Amniotic stem cell (primary cell): ENCODE measurements at places on chromosomes 3 and 15.

GRCh38 chr3:12388185-12388584, 96.1 kb upstream of the TSEN2 start:
- no peak for DNase-seq

- DNase-seq, result no peak
These were observed 1.5 kb downstream of the SOX2 start for GRCh38 chr3:181713280-181713647.

DNA sequence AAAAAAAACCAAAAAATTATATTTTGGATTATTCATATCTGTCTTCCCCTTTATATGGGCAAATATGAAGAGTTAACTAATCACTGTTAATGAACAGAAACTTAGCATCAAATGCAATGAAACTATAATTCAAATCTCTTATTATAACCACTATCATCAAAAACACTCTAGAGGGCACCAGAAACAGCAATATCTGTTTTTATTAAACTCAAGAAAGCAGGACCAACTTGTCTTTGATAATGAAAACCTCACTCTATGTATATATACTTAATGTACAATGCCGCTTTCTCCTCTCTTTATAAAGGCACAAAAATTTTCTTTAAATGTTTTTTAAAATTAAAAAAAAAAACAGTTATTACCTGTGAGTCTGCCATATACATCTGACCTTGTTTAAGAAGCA, 92.7 kb downstream of the UACA start:
- DNase-seq, result no peak

GRCh38 chr15:27427276-27427675, 456.3 kb downstream of the GABRG3 start:
- no peak for DNase-seq

DNA sequence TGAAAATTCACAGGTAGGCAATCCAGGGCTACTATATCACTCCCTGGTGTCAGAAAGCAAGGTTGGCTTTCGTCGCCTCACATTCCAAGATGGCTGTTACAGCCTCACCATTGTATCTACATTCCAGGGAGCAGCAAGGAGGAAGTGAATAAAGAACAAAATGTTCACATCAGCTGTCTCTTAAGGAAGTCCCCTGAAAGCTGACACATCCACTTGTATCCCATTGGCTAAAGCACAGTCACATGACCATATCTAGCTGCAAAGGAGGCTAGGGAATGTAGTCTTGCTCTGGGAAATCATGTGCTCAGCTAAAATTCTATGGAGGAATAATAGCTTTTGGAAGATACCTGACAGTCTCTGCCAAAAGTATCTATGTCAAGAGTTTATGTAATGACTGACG, 12.8 kb upstream of the GATA2 start:
- DNase-seq, result no peak

DNA sequence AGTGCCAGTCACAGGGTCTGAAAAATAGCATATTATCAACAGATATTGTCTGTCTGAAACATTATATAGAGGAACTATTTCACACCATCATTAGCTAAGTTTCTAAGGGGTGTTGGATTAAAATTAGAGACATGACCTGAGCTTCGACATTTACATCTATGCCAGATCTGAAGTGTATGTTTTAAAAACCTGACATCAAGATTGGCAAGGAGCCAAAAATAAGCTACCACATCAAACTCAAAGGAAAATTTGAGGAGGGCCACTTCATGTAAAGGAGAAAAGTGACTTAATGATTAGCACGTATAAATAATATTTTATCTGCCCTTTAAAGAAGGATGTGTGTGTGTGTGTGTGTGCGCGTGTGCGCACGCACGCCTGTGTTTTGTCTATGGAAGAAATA, 752.0 kb upstream of the GRM7 start:
- DNase-seq, result no peak

GRCh38 chr15:79206940-79207339, 75.6 kb upstream of the ANKRD34C start:
- no peak for DNase-seq

GRCh38 chr3:77449459-77450350, 409.8 kb downstream of the ROBO2 start:
- no peak for DNase-seq

DNA sequence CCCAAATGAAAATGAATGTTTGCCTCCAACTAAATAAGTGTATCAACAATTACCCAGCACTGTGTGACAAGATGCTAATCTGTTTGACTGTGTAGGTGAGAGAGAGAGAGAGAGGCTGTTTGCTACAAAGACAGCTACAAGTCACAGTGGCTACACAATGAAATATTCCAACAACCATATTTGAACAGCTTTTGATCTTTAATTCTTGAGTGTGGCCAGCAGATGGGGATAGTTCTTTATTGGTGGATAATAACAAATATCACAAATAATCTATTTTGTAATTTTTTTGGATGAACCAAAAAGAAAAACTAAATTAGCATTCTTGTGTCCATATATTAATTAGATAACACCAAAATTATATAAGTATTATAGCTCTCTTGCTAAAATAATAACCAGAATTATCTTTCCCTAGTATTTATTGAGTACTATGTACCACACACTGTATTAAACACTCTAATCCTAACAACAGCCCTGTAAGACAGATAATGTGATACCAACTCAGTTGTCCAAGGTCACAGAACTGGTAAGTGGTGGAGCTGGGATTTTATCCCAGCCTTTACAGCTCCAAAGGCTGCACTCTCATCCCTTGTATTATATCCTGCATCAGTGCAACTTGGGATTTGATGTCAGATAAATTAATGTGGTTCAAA, 61.9 kb upstream of the C3orf80 start:
- no peak for DNase-seq

- no peak for DNase-seq
These were observed 9.5 kb downstream of the RUVBL1 start for GRCh38 chr3:128113817-128114794.

- no peak for DNase-seq
These were observed 91.0 kb upstream of the RPL32 start for GRCh38 chr3:12932347-12932746.

DNA sequence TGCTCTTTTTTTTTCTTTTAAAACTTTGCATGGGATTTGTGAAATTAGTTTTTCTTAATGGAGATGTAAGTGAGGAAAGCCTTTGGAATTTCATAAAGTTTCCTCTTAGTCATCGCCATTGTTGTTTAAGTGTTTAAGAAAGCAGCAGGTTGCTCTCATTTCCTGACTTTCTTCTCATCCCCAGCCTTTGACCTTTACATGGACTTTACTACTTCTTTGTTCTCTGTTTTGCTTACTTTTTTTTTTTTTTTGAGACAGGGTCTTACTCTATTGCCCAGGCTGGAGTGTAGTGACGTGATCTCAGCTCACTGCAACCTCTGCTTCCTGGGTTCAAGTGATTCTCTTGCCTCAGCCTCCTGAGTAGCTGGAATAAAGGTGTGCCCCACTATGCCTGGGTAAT, 38.6 kb downstream of the FBXL2 start:
- DNase-seq, result no peak

- no peak for DNase-seq
These were observed 9.0 kb downstream of the SPATA12 start for GRCh38 chr3:57069503-57069902.

DNA sequence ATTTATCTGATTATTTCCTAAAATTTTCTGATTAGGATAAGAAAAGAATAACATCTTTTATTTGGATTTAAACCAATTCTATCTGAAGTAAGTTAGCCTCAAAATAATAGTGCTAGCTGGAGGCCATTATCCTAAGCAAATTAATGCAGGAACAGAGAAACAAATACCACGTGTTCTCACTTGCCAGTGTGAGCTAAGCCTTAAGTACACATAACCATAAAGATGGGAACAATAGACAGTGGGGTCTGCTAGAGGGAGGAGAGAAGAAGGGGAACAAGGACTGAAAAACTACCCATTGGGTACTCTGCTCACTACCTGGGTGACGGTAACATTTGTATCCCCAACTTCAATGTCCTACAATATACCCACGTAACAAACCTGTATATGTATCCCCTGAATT, 31.3 kb upstream of the LYSMD4 start:
- DNase-seq, result no peak

DNA sequence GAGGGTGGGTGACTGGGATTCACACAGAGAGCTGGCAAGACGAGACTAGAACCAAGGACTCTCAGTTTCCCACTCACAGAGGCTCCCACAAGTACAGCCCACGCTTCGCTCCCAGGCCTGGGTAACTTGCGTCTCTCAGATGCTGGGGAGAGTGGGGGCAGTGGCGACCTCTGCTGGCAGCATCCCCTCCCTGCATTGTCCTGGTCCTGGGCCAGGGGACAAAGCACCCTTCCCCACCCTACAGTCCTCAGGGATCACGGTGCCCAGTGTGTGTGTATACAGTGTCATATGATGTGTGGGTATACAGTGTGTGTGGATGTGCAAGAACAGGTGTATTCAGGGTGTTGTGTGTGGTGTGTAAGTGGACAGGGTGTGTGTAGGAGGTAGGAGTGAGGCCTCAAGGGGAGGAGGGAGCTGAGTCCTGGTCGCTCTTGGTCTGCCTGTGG, 12.8 kb downstream of the VILL start:
- DNase-seq, result no peak

DNA sequence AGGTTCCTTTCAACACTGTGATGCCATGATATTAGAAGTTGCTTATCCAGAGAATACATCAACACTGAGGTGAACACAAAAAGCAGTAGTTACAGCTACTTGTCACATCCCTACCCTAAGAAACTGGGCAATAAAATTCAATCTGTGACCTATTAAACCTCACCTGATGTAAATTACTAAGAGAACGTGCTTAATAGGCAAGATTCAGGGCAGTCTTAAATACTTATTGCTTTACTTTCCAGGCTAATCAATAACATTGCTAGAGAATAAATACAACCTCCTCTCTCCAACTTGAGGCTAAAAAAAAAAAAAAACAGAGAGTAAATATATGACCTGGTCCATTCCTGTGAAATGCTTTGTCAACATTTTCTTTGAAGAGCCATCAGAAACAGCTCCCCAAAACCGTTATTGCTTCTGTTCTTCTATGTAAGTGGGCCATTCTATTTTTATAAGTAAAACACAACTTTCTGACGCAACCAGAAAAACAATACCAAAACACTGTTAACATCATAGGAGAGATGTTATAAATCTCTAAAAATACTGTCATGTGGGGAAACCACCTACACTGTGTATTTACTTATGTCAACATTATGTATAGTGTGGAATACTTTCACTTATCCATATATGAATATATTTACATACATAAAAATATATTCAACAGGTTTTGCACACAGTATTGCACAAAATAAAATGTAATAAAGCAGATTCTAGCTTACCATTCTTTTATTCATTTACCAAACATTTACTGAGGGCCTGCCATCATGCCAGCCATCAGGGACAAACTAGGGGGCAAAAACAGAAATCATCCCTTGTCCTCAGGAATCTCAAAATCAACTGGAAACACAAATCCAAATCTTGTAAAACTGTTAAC, 2.7 kb downstream of the NKIRAS1 start:
- no peak for DNase-seq

DNA sequence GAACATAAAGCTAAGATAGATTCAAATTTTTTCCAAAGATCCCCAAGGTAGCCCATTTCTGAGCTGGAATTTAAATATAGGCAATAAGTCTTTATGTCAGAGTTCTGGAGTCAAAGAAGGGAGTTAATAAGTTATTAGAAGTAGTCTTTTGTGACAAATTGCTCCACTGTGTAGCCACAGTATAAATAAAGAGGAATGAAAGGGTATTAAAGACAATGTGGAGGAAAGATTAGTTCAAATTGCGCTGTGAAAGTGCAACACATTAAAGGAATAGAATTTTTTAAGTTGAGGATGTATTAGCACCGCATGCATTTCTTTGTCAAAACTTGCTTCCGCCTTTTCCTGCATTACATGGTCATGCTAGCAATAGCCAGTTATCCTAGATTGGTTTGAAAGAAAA, 666.6 kb upstream of the CCDC54 start:
- DNase-seq, result no peak

DNA sequence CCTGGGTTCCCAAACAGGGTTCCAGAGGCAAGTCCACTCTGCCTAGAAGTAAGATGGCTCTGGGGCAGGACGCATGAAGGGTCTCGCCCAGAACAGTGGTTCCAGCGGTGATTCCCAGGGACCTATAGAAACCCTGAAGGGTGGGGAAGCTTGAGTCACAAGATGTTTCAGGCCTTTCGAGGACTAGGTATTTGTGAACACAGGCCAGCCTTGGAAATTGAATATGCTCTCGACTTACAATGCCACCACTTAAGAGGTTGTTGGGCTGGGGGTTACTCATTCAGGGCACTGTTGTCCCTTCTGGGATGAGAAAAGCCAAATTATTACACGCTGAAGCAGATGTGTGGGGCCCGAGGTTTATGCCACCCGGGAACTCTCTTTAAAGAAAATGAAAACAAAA, 152.0 kb downstream of the TJP1 start:
- DNase-seq, result no peak

DNA sequence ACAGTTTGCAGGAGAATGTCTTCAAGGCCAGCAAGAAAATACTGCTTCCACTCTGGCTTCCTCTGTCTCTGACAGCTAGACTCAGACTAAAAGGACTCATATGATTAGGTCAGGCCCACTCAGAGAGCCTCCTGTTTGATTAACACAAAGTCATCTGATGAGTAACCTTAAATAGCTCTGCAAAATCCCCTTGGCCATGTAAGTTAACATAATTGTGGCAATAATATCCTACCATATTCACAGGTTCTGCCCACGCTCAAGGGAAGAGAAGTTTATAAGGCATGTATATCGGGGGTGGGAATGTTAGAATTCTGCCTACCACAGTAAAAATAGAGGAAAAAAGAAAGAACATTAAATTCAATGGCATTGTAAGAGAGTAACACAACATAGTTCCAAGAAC, 20.6 kb upstream of the HHATL start:
- DNase-seq, result no peak

DNA sequence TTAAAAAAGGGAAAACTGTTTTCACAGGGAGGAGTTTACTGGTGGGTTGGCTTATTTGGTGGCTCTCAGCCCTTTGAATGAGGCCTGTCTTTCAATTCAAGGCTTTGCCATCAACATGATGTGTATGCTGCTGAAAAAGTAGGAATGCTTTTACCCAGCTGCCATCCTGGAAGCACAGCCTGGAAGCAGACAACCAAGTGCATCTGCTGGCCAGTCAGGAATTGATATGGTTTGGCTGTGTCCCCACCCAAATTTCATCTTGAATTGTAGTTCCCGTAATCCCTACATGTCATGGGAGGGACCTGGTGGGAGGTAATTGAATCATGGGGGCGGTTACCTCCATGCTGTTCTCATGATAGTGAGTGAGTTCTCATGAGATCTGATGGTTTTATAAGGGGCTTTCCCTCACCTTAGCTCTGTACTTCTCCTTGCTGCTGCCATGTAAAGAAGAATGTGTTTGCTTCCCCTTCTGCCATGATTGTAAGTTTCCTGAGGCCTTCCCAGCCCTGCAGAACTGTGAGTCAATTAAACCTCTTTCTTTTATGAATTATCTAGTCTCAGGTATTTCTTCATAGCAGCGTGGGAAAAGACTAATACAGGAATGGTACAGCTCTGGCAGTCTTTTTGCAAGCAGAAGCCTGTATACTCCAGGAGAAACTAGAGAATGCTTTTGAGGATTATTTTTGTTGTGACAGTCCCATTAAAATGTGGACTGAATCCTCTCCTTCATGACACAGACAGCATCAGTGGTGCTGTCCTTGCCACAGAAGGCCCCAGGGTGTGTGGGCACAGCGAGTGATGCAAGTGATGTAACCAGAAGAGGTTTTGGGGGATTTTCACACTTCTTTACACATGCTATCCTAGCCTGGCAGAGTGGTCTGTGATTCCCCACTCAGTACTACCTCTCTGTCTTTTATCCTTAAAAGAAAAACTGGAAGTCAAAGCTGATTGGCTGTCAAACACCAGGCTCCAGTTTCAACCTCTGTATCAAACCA, 20.0 kb downstream of the PLCL2 start:
- DNase-seq, result no peak
